OCI-M1 (cell line): ENCODE measurements at places on chromosomes 3 and 15.

GRCh38 chr3:187015903-187016638 lies 85.7 kb downstream of the ST6GAL1 start:
- no peak for DNase-seq

DNA sequence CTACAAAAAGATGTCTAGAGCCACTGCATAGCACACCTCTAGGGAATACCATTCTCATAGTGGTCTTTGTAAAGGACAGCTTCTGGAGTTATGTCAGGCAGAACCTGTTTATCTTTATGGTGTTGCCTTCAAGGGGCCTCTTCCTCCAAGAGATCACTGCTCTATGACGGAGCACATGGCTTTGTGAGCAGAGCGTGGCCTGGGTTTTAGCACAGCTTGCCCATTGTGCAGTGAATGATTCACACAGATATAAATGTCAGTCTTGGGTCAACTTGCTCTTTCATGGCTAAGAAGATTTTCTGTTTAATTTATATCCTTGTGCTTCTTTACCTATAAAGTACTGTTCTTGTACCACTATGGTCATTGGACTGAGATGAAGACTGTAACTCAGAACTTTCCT lies 41.5 kb upstream of the RBMS3 start:
- DNase-seq, result no peak

DNA sequence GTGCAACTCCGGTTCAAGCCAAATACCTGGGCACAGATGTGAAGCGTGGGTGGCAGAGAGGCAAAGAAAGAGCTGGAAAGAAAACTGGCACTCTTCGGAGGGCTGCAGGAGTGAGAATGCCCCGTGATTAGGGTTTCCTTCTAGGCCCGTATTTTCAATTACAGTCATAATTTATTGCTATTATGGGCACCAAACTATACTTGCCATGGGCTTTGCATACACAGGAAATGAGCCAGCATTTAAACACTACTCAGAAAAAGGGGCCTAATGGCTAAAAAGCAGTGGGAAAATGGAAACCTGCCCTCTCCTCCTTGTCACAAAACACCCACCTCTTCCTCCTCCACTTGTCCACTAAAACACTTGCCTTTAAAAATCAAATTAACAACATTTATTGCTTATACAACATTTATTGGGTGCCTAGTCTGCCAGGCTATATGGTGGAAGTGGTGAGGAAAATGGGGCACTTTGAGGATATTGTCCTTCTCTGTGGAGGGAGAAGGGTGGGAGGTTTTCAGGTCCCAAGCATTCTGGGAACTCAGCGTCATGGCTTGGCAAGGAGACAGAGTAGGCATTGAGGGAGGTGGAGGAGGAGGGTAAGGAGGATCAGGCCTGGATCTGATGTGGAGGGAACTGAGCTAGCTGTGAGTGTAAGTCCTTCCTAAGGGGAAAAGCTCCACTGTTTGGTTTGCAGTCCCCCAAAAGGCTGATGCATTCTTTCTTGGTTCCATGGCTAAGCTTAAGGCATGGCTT lies 160.9 kb downstream of the SLCO3A1 start:
- no peak for DNase-seq

GRCh38 chr3:55376753-55377347 lies 110.3 kb downstream of the WNT5A start:
- no peak for DNase-seq

- no peak for DNase-seq
Measured at GRCh38 chr15:62278534-62278933, 113.4 kb upstream of the C2CD4B start.

GRCh38 chr3:98733053-98733811 lies 29.9 kb upstream of the ST3GAL6 start:
- peak; percentile 40 for DNase-seq

- DNase-seq, result no peak
Measured at GRCh38 chr3:128559486-128560225, 66.7 kb upstream of the GATA2 start.

DNA sequence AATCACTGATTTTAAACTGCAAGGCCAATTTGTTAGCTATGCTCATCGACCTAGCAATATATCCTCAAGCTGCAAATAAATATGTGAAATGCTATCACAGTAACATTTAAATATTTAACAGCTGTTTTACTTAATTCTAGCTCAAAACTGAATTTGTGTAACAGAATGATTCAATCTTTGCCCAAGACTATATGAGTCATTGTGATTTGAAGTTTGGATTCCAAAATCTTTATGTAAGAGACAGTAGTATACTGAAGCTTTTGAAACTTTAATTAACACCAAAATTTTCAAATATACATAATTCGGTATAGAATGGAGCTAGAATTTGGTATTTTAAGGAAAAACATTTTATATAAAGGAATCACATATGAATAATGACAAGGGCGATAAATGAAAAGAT lies 603.0 kb upstream of the ROBO2 start:
- no peak for DNase-seq

DNA sequence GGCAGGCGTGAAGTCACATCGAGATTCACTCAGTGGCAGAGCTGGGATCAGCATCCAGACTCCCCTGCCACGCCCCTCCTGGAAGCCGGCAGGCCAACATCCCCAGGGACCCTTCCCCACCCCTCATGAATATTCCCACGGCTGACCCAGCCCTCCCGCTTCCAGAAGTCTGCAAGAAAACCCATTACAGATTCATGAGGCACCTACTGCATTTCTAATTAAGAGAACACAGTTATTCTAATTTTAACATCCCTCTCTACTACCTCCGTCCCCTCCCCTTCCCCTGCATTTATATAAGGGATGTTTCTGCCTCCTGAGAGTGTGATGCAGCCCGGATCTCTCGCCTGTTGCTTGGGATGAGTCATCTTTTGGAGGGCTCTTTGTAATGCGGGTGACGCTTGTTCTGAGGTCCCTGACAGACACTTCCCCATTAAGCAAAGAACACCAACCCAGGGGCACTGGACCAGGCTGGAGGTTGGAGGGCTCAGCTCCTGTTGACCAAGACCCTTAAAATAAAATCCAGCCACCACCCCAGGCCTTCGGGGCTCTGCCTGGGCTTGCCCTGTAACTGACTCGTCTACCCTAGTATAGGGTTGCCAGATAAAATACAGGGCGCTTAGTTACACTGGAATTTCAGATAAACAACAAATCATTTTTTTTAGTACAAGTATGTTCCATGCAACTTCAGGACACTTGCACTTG lies 118.7 kb downstream of the NUP210 start:
- peak; percentile 16 for DNase-seq

- DNase-seq, result no peak
Measured at GRCh38 chr15:89026167-89026566, 62.1 kb upstream of the ABHD2 start.

DNA sequence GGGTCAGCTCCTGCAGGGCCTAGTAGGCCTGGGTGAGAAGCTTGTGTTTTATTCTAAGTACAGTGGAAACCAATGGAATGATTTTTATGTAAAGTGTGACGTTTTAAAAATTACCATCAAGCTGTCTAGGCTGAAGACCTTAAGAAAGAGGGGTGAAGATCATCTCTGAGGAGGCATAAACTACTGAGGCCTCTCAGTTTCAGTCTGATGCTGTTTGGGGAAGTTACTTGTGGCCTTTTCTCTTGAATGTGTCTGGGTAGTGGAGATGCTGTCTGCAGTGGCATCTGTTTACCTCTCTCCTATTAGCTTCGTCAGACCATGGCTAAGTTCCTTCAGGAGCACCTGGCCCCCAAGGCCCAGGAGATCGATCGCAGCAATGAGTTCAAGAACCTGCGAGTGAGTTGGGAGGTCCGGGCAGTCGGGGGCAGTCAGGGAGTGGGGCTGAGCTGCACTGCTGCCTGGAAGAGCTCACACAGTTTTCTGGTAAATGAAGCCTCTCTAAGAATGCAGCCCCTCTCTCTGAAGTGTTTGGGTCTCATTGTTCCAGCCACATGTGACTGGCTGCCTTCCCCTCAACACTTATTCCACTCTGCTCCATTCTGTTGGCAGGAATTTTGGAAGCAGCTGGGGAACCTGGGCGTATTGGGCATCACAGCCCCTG lies 1.9 kb downstream of the IVD start:
- no peak for DNase-seq

DNA sequence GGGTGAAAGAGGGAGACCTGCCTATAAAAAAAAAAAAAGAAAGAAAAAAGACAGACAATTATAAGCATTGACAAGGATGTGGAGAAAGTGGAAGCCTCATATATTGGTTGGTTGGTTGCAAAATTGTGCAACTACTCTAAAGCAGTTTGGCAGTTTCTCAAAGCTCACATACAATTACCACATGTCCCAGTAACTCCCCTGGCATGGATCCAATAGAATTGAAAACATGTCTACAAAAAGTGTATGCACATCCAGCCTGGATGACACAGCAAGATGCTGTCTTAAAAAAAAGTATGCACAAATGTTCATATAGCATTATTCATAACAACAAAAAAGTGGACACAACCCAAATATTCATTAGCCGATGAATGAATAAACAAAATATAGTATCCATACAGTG lies 19.5 kb downstream of the SETMAR start:
- DNase-seq, result peak; percentile 90

GRCh38 chr3:57261929-57262328 lies 30.6 kb downstream of the ASB14 start:
- DNase-seq, result no peak

DNA sequence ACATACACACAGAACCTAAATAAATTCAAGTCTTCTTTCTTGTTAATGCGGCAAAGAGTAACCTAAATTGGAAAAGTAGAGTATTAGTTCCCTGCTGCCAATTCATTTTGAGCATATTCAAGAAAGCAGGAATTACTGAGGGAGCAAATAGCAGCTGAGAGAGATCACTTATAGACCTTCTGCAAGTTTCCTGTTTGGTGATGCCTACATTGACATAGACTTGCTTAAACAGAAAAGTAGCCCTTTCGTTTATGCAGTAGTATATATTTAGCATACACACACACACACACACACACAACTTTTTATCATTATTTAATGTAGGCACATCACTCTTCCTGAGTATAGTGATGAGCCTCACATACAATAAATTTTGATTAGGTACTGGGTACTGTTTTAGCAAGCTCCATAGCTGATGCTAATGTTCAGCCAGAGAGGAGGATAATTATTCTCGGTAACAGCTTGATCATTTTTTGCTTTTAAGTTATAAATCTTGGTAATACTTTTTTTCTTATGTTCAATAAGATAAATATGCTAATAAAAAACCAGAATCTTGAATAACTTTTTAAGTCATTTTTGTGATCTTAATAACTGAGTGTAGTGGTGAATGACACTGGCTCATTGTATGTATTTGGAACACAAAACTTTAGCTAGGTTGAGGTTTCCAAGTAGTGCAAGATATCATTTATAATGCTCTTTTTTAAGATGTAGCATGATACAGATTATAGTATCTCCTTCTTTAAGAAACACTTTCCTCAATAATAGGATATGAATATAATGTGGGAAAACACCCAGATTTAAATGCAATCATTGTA lies 174.7 kb downstream of the MBNL1 start:
- DNase-seq, result no peak

DNA sequence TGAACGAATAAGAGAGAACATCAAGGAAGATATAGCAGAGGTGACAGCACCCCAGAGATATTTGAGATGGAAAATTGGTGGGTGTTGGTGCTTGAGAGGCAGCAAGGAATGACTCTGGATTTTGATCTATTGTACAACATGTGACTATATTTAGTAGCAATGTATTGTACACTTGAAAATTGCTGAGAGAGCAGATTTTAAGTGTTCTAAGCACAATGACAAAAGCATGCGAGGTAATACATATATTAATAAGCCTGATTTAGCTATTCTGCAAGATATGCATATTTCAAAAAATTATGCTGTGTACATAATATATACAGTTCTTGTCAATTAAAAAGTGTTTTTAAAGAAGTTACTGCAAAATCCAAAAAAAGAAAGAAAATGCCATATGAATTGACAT lies 194.3 kb downstream of the SLC9A9 start:
- no peak for DNase-seq

- no peak for DNase-seq
Measured at GRCh38 chr3:28672406-28672805, 323.8 kb upstream of the AZI2 start.

DNA sequence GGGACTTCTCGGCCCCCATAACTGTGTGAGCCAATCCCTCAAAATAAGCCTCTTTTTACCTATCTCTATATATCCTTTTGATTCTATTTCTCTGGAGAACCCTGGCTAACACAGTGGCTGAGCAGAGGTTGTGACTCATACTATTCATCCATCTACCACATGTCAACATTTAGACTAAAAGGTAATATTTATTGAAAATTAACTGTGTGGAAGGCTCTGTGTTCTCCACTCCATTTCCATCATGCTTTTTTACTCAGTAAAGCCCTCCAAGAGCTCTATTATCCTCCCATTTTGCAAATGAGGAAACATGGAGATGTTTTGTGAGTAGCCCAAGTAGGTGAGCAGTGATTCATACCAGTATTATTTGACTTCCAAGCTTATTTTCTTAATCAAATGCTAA lies 217.9 kb upstream of the DCBLD2 start:
- no peak for DNase-seq

- DNase-seq, result peak; percentile 66
Measured at GRCh38 chr15:50183112-50183794, 1.3 kb downstream of the SLC27A2 start.
